Activated gamma-delta T cell treated with Interleukin-2 at 50 U/mL for 16 hours (primary cell): ENCODE measurements at places on chromosomes 1 and 21.

DNA sequence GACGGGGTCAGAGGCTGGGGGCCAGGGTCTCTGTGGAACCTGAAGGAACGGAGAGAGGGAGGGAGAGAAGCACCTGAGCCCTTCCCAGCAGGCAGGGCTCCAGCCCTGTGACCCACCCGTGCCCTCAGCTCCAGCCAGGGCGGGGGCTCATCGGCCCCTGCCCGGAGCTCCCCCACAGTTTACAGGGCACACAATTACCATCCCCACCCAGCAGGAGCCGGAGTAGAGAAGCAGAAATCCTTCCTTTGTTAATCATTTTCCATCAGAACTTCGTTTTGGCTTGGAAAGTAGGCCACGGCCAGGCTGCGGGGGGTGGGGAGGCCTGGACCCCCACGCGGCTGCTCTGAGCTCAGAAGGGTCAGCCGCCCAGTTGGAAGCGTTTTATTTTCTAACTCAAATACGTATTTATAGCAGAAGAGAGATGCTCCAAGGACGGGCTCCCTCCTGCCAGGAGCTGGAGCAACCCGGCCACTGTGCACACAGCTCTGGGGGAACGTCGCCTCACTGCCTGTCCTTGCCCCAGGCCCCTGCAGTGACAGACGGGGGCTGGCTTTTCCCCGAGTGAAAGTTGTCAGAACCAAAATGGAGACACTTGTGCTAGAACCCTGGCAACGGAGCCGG, 42.7 kb upstream of the ADARB1 start:
- DNase-seq: no peak

GRCh38 chr1:185267301-185267700, 49.7 kb downstream of the IVNS1ABP start:
- DNase-seq: no peak

DNA sequence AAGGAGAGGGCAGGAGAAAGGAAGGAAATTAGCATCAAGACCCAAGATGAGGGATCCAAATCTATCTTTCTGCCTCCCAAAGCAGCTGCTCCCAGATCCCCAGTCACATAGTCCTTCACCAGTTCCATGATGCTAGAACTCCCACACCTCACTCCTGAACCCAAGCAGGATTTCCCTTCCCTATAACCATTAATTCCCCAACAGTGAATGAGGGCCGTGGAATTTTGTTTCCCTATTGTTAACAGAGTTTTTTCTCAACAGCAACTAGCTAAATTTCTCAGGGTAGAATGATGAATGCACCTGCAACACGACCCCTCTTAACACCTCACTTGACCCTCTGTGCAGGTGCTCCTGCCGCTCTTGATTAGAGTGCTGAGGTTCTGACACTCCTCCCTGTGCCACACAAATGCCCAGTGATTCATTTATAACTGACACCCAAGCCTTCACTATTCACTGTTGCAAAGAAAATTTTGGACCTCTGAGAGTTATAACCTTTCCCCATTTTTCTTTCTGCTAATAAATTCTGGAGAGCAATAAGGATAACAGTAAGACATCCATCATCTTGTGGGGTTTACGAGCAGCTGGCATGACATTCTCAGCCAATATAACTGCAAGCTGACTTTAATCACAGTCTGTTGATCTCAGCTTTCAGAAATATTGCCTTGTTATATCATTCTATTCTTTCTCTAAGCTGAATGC, 25.4 kb upstream of the NPL start:
- no peak for DNase-seq

- peak; percentile 31 for DNase-seq
Measured at GRCh38 chr1:41728403-41729202, 190.1 kb downstream of the HIVEP3 start.

DNA sequence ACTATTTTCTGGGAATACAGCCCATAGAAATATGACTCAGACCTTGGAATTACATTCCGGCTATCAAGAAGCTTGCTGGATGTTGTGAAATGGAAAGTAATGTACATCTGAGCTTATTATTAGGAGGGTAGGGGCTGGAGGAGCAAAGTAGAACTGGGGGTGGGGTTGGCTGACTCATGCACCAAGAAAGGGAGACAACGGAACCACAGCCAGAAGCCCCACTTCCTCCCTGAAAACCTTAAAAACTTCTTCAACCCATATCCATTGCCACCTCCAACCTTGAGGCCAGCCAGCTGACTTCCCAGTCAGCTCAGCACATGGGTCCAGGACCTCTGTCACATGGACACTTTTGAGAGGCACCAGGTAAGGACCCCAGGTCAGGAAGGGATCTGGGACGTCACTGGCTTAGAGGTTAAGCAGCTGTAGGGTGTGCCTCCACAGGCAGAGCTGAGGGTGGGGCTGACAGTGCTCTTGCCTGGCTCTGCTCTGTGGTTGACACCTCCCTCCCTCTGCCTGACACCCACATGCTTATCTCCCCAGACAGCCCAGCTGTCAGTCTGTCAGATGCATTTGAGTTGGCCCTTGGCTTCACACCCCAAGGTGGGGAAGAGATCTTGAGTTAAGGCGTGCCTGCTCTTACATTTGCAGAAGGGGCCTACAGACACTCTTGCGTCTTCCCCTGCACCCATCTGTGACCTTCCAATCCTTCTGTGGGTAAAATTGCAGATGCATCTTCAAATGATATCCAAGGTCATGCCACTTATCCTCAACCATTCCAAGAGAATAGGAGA, 5.7 kb upstream of the ZNF683 start:
- DNase-seq: peak; percentile 86

- no peak for DNase-seq
Measured at GRCh38 chr1:107140703-107141490, at the start of gene NTNG1. NTNG1 (plus strand) TSS chr1:107141039.

- no peak for DNase-seq
Measured at GRCh38 chr1:211415700-211416099, 76.3 kb downstream of the RD3 start.

GRCh38 chr1:2583331-2583791, 3.2 kb upstream of the PRXL2B start:
- DNase-seq: no peak

- DNase-seq: no peak
Measured at GRCh38 chr1:107750364-107750959, 214.5 kb downstream of the VAV3 start.

- no peak for DNase-seq
Measured at GRCh38 chr1:236465231-236465958, 58.4 kb upstream of the LGALS8 start.

DNA sequence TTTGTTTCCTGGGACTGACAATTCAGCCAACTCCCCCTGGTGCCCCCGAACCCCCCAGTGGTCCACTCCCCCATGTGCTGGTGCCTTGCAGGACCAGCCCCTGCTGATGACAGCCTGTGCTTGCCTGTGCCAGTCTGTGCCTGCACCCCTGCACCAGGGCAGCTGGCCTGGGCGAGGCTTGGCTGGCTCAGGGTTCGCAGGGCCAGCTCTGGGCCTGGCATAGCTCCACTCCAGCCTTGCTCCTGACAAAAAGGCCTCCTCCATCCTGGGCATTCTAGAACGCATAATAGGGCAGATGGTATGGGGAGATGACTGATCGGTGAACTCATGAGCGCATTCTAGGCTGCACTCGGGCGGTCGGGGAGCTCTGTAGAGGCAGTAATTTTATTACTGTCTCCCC, 5.4 kb downstream of the CNTN2 start:
- DNase-seq: no peak

DNA sequence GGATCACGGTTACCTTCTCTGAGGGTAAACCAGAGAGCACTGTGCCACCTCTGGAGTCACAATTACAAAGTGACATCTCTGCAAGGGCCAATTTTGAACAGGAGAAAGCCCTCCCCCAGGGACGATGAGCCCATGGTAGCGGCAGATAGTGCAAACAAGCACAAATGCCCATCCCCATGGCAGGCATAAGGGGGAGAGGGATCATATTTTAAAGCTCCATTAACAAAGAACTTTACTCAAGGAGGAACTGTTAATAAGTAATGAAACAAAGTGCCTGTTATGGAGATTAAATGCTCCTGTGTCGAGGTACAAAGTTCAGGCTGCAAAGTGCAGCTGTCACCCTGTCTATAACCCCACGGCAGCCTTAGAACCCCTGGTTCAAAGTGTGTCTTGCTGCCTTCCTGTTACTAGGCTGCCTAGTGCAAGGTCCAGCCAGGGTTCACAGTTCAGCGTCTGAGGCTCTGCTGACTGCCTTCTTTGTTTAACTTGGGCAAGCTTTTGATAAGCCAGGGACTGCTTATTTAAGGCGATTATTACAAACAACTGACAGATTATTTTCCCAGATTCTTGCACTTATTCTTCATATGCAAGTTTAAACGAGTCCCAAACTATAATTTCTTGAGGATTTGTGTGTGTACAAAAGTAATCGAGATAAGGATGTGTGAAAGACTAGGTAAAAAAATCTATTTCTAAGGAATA, 75.7 kb upstream of the NRIP1 start:
- no peak for DNase-seq

GRCh38 chr1:192581131-192581927, 5.8 kb downstream of the RGS1 start:
- DNase-seq: no peak

- no peak for DNase-seq
Measured at GRCh38 chr1:225677350-225678124, 24.6 kb upstream of the ENAH start.

DNA sequence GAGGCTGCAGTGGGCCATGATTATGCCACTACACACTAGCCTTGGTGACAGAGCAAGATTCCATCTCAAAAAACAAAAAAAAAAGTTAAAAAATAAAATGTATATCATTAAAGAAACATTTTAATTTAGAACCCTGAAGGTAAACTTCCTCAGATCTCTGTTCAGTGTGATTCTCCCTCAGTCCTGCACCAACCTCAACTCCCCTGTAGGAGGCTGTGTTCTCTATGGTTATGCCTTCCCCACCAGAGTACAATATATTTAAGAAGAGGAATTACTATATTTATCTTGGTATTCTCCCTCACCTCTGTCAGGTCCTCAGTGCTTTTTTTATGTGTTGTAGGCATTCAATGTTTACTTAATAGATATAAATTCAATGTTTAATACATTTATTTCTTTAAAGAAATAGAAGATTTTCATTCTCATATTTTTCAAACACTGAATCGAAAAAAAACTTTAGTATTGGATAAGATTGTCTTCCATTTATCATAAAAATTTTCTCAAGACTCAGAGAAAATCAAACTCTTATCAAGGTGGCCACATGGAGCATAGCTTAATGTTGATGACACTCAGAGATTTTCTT, 4.8 kb upstream of the LRRC8B start:
- peak; percentile 43 for DNase-seq

- no peak for DNase-seq
Measured at GRCh38 chr1:24161270-24161669, 18.3 kb upstream of the IL22RA1 start.

GRCh38 chr1:9823693-9823942, 147 bp downstream of the CLSTN1 start:
- DNase-seq: no peak

- no peak for DNase-seq
Measured at GRCh38 chr1:11316701-11317100, 43.7 kb downstream of the UBIAD1 start.

GRCh38 chr21:46161633-46162592, 6.5 kb upstream of the FTCD start:
- no peak for DNase-seq

DNA sequence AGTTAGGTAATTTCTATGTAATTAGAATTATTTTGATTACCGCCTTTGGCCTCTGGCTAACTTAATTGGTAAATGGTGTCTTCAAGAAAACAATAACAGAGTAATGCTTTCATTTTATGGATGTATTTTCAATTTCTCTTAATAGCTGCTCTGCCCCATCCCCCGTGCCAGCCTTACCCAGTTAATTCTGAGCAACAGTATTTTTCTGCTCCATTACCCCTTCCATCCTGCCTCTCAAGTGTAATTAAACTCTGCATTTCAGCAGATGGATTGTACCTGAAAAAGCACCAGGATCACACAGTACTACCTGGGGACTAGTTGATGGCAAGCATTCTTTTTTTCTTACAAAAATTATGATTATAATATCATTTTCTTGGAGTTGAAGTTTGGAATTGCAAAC, 104.2 kb downstream of the KIAA0319L start:
- DNase-seq: no peak

GRCh38 chr1:230282157-230282556, 144.0 kb downstream of the PGBD5 start:
- no peak for DNase-seq

DNA sequence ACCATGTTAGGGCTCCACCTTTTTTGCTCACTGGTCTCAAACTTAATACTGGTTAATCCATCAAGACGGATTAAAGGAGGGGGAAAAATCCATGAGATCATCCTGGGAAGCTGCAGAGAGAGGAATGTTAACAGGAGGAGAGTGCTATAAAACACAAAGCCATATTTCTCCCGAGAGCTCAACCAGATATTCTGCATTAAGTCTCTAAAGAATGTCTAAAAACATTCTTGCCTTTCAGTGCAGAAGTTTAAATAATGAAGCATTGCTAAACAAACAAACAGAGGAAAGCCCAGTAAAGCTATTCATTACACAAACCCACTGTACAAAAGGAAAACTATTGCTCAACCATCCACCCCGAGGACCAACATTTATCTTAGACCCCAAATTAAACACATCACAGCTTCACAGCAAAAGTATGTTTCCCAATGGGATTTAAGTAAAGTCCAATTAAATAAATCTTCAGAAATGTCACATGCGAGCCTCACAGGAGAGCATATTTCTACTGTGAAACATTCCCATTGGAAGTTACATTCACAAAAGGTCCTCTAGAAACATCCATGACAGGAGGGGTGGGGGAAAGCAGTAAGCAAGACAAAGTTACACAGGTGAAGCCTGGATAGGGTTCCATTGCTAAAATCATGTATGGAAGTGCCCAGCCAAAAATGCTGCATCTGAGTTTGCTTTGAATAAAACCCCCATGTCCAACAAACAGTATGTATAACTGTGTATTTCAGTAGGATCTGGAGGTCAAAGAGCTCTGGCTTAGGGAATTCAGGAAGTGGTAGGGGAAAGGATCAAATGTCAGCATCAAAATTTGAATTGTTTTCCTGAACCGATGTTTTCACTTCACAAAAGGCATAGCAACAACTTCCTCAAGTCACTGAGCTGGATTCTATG, 23.3 kb downstream of the DUSP10 start:
- DNase-seq: no peak

GRCh38 chr1:152515434-152515783, 1.1 kb downstream of the CRCT1 start:
- DNase-seq: no peak

GRCh38 chr1:168629466-168629865, 53.1 kb downstream of the XCL1 start:
- DNase-seq: no peak

DNA sequence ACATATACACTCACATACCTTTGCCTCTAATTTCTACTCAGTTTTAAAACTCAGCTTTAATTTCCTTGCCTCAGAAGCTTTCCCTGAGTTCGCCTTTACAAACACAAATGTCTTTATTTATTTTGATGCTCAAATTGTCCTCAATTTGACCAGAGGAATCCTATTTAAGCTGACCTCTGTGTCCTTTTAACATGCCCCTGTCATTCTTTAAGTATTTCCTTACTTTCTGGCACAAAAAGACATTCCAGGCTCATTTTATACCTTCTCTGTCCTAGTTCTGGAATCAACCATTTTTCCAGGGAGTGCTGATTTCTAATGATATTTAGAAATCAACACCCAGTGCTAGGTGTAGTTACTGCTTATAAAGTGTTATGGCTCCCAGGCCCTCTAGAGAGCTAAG, 82.5 kb downstream of the OSBPL9 start:
- no peak for DNase-seq
